Kidney glomerular epithelial cell (primary cell): ENCODE measurements at places on chromosomes 6 and 20.

GRCh38 chr6:26240157-26241032 lies 124.6 kb upstream of the BTN3A2 start:
- peak; percentile 32 for DNase-seq

GRCh38 chr6:74519163-74519562 lies 686.7 kb downstream of the COL12A1 start:
- peak; percentile 17 for DNase-seq

- no peak for DNase-seq
Measured at GRCh38 chr6:27674882-27675281, 202.0 kb upstream of the ZNF184 start.

- peak; percentile 58 for DNase-seq
Measured at GRCh38 chr6:127518191-127518709, 885 bp downstream of the MTCL3 start.

- no peak for DNase-seq
Measured at GRCh38 chr6:158233214-158233795, 65.2 kb downstream of the GTF2H5 start.

DNA sequence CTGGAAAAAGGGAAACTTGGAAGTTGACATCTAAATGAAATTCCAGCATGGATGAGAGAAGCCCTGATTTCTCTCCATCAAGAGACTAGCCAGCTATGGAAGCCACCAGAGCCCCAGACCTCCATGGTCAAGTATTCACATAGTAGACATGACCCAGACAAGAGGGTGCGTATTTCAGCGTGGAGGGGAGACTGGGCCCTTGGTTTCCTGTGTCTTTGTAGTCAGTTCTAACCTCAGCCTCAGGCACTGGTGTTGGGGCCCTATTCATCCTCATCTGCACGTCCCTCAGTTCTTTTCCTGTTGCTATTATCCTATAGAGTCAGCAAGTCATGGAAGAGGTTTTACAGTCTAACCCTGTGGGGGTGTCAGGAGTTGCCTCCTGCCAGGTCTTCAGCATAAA lies 12.5 kb downstream of the GNL1 start:
- DNase-seq, result no peak

- no peak for DNase-seq
Measured at GRCh38 chr6:149354009-149354408, 36.5 kb downstream of the TAB2 start.

DNA sequence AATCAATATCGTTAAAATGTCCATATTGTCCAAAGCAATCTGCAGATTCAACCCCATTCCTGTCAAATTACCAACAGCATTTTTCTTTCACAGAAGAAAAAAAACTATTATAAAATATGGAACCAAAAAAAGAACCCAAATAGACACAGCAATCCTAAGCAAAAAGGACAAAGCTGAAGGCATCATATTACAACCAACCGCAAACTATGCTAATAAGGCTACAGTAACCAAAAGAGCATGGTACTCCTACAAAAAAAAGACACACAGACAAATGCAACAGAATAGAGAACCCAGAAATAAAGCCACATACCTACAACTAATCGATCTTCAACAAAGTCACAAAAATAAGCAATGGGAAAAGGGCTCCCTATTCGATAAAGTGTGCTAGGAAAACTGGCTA lies 49.2 kb downstream of the RNGTT start:
- DNase-seq, result no peak

DNA sequence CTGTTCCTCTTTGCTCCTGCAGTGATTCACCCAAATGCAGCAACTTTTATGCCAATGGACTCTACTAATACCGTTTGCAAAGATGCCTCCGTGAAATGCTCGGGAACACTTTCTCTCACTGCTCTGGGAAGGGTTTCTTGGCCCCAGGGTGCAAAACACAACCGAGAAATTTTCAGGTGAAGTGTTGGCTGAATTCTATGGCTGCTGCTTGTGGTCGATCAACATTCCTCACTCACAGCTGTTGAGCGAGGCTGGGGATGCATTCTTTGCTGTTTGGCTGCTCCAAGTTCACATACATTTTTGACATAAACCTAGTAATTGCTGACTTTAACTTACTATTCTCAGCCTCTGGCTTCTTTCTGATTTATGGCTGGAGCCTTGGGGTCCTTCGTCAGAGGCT lies 342.0 kb upstream of the CHD6 start:
- DNase-seq, result no peak

DNA sequence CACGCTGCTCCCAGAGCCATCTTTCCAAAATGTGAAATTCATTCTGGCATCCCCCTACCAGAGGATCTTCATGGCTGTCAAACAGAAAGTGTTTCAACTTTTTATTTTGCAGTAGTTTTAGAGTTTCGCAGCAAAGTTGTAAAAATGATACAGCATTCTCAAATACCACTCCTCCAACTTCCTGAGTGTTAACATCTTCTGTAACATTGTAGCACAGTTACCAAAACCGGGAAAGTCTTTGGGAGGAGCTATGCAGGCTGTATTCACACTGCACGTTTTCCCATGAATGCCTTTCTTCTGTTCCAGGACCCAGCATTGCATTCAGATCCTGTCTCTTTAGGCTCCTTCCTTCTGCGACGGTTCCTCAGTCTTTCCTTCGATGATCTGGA lies 30.1 kb downstream of the CDYL start:
- no peak for DNase-seq

DNA sequence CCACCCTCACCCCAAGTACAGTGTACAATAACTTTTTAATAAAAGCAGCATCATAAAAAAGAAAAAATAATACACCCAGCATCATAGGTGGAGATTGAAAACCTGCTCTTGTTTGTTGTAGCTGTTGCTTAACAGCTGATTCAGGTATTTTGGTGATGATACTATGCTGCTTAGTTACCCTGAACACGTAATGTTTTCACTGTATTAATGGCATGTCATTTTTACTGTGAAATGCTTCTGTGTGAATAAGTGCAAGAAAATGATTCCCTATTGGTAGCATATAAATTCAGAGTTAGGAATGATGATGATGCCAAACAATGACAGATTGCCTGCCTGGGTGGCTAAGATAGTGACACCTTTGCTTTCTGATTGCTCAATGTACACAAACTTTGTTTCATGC lies 405.7 kb downstream of the HDGFL1 start:
- no peak for DNase-seq

GRCh38 chr6:25010902-25011625 lies 75.3 kb upstream of the RIPOR2 start:
- DNase-seq, result peak; percentile 36

DNA sequence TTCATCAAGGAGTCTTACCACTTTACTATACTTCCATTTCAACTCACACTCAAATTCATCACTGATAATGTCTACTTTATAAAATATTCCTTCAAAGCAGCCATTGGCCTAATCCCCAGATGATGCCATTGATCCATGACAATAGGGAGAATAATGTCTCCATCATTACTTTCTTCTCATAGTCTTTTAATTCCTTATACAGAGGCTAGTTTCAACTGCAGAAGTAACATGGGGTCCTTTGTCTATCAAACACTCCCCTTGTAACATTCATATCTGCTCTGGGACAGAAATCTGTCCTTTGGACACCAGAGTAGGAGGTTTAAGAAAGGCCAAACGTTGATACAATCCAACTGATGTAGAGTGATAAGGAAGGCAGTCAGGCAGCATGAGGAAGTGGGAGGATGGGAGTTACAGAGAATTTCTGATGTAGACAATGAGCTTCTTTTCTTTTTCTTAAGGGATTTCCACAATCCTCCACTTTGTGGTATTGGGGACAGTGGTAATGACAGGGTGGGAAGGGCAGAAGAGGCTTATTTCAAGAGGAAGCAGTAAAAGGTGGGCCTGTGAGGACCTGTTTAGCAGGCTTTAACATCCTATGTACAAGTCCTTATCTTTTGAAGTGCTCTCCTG lies 18.9 kb upstream of the HLA-DOA start:
- DNase-seq, result no peak

DNA sequence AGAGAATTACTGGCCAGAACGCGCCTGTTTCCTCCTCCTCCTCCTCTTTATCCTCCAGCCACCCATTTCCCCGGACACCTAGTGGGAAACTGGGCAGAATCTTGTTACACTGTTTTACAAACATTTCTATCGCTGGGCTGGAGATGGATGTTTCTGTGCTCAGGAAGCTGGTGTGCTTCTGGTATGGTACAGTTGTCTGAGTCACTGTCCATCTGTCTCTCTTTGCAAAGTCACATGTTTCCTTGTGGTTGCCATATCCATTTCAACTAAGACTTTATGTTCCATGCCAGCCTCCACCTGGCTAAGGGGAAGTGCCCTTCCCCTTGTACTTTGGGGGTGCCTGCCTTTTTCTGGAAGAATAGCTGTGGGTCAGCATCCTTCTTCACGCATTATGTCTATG lies 52.9 kb upstream of the SLC22A16 start:
- DNase-seq, result peak; percentile 3

DNA sequence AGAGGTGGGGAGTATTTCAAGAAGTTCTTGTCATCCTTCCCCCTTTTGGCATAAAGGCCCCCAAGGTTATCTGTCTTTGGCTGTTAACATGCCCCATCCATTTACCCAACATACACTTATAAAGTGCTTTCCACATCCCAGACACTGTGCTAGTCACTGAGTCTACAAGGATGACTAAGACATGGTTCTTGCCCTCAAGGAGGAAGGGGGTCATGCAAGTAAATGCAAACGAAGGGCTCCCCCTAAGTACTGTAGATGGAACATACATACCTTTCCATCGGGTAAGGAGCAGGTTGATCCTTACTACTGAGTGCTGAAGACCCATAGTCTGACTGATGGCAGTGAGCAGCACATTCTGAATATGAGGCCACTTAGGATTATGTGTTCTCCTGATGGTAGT lies 38.3 kb downstream of the HECA start:
- no peak for DNase-seq

DNA sequence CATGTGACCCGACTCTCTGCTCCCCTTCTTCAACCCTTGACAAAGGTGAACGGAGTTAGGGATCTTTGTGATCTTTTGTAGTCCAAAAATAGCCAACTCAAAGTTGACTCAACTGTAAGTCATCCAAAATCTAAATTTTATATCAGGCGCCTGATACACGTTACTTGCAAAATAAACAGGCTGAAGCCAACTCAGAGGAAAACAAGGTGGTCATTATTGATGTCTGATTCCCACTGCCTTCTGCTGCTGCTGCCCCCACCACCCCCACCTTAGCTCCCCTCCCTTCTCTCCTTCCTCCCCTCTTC lies 13.2 kb upstream of the RNF8 start:
- no peak for DNase-seq
